Stimulated activated CD4-positive, alpha-beta T cell treated with anti-CD3 and anti-CD28 coated beads, Interleukin-1b, Interleukin-23, amount 100 ng/mL, for 1 hour (primary cell): ENCODE measurements at places on chromosomes 12 and 14.

DNA sequence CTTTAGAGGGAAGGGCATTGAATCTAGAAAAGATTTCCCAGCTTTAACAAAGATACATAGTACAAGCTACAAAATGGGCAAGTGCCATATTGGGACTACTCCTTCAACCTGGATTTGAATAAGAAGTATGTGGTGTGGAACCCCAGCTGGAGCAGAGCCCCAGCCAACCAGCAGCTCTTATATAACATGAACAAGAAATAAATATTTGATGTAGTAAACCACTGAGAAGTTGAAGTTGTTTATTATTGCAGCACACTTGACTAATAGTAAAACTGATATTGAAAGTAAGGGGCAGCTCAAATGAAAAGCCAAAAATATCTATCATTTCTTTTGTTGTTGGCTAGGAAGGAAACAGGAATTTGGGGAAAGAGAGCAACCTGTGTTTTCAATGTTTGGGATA, 701.8 kb downstream of the TMTC2 start:
- DNase-seq = no peak

- peak; percentile 13 for DNase-seq
Observed at GRCh38 chr14:22653012-22653621, 9.0 kb upstream of the OR6J1 start.

- no peak for DNase-seq
Observed at GRCh38 chr14:89352976-89353765, 63.9 kb downstream of the FOXN3 start.

- no peak for DNase-seq
Observed at GRCh38 chr12:62834406-62834805, 100.5 kb downstream of the PPM1H start.

- DNase-seq = no peak
Observed at GRCh38 chr12:106724934-106725333, 49.5 kb upstream of the RIC8B start.

- DNase-seq = no peak
Observed at GRCh38 chr14:96734076-96734622, 63.0 kb upstream of the VRK1 start.

- DNase-seq = no peak
Observed at GRCh38 chr12:96153131-96153725, 40.9 kb upstream of the ELK3 start.

- no peak for DNase-seq
Observed at GRCh38 chr12:29710104-29710503, 73.6 kb downstream of the TMTC1 start.

DNA sequence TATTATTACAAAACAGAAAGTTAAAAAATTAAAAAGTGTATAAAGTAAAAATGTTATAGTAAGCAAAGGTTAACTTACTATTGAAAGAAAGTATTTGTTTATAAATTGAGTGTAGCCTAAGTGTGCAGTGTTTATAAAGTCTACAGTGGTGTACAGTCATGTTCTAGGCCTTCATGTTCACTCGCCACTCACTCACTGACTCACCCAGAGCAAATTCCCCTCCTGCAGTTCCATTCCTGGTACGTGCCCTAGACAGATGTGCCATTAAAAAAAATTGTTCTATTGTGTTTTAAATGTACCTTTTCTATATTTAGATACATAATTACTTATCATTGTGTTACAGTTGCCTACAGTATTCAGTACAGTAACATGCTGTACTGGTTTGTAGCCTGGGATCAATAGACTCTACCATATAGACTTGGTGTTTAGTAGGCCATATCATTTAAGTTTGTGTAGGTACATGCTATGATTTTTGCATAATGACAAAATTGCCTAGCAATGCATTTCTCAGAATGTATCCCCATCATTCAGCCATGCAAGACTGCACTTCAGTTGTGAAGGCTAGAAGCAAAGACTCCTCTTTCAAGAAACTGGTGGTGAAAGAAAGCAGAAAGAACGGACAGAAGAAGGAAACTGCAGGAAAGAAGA, 100.6 kb downstream of the DACT1 start:
- no peak for DNase-seq

DNA sequence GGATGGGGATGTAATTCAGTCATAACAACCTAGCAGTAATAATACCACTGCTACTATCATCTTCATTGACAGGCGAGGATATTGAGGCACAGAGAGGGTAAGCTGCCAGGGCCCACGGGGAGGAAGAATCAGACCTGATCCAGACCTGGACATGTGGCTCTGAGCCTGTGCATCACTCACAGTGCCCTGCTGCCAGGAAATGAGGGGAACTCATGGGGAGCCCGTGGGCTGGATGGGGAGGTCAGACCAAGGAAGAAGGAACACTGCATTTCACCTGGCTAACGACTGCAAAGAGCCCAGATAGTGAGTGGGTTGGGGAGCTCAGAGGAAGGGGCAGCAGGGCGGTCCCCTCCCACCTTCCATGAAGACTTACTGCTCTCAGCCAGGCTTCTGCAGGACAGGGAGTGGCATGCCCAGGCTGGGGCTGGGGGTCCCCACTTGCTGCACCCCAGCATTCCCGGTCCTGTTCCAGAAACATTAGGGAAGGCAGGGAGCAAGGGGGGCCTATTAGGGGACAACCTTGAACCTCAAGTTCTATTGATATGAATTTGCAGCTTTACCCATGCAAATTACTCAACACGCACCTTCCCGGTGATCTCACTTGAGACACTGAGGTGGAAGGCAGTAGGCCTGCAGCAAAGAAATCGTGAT, 37.7 kb downstream of the CALM1 start:
- DNase-seq = no peak

GRCh38 chr12:94498073-94498472, 38.4 kb upstream of the CEP83 start:
- DNase-seq = no peak

- no peak for DNase-seq
Observed at GRCh38 chr12:71439362-71439612, 311 bp upstream of the LGR5 start.

GRCh38 chr14:22842211-22843122, 6.1 kb downstream of the MMP14 start:
- DNase-seq = no peak

GRCh38 chr12:83016218-83016835, 329.6 kb downstream of the TMTC2 start:
- DNase-seq = no peak

DNA sequence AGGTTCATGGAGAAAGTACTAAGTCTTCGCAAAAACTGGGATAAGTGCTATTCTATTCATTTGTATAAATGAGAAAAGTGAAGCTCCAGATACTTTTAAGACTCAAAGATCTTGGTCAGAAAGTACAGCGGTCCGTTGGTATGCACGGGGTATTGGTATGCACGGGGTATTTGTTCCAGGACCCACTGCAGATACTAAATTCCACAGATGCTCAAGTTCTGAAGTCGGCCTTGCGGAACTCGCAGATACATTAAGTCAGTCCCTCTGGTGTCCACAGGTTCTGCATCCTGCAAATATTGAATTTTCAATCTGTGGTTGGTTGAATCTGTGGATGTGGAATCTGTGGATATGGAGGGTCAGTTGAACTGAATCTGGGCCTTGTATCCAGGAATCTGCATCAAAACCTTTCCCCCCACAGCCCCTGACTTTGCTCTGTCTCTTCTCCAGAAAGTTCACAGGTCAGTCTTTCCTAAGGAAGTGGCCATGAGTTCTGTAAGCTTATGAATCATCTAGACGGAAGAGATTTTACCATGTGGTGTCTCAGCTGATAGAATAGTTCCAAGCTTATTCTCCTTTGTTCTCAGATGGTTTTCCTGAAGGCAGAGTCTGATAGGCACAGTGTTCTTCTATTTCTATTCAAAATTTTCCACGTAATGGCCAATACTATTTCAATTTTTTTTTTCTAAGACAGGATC, 274.7 kb downstream of the NEDD1 start:
- no peak for DNase-seq

GRCh38 chr14:79467835-79468234, 743.5 kb downstream of the DIO2 start:
- DNase-seq = no peak

GRCh38 chr12:82942521-82942920, 255.8 kb downstream of the TMTC2 start:
- no peak for DNase-seq

- DNase-seq = no peak
Observed at GRCh38 chr12:19751078-19751477, 311.8 kb downstream of the AEBP2 start.

- DNase-seq = no peak
Observed at GRCh38 chr12:15584366-15585041, 204.7 kb downstream of the EPS8 start.

- DNase-seq = no peak
Observed at GRCh38 chr12:68855771-68856170, 47.8 kb downstream of the MDM2 start.

GRCh38 chr14:45766247-45766646, 513.2 kb upstream of the MIS18BP1 start:
- DNase-seq = no peak

- DNase-seq = no peak
Observed at GRCh38 chr14:61478971-61479473, 157.6 kb downstream of the PRKCH start.

DNA sequence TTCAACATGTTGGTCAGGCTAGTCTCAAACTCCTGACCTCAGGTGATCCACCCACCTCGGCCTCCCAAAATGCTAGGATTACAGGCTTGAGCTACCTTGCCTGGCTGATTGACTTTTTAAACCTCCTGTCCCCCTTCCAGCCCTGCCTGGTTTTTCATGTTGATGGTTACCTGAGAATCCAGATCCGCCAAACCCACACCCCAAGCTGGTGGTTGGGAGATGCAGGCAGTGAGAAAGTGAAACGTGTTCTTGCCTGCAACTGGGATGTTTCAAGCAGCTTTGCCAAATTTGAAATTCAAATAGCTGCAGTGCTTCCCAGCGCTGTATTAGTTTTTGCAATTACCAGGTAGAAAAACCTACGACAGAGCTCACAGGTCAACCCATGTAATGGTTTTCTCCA, 238.3 kb upstream of the PWP1 start:
- no peak for DNase-seq

- no peak for DNase-seq
Observed at GRCh38 chr14:99716091-99716849, 32.2 kb downstream of the CYP46A1 start.

- no peak for DNase-seq
Observed at GRCh38 chr14:33081259-33081658, 142.6 kb downstream of the NPAS3 start.

- DNase-seq = no peak
Observed at GRCh38 chr12:12467688-12468261, 94.9 kb downstream of the DUSP16 start.

DNA sequence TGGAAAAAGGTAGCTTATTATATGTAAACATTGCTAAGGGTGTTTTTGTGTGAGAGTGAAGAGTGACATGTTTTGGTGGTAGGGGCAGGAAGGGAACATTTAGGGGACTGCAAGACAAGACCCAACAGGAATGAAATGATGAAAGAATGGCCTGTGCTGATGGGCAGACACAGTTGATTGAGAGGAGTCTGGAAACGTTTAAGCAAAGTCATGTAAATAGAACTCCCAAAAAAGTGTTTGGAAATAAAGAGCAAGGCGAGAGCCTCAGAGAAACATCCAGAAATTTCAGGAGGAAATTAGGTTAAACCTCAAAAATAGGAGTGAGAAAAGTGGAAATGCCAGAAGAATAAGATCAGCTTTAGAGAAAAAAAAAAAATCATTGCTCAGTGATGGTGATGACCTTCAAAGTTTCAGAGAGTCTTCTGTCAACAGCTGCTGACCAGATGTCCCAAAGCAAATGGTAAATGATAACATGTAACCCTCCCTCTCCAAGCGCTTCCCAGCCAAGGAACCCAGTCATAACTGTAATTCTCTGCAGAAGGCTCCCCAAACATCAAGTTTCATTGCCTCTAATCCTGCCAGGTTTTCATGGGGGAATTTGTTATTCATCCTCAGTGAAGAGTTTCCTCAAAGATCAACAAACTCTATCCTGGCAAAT, 223.2 kb upstream of the FAR2 start:
- no peak for DNase-seq

GRCh38 chr14:67522270-67522669, 10.8 kb upstream of the PLEKHH1 start:
- no peak for DNase-seq

- DNase-seq = no peak
Observed at GRCh38 chr12:88063375-88063774, 34.2 kb upstream of the C12orf50 start.

GRCh38 chr12:82524641-82525040, 162.1 kb upstream of the TMTC2 start:
- DNase-seq = no peak

GRCh38 chr12:111181143-111181726, 187.7 kb downstream of the PHETA1 start:
- DNase-seq = no peak

- DNase-seq = no peak
Observed at GRCh38 chr14:73879027-73879426, 7.6 kb upstream of the ZNF410 start.

- DNase-seq = no peak
Observed at GRCh38 chr12:68727776-68728175, 18.2 kb upstream of the SLC35E3 start.

GRCh38 chr12:7872566-7873319, at the start of gene SLC2A14:
SLC2A14 (minus strand) TSS chr12:7872915; CDS start chr12:7869880, 3,035 bp downstream.
- DNase-seq = no peak

GRCh38 chr12:12436831-12437345, 80.0 kb downstream of the BORCS5 start:
- no peak for DNase-seq

GRCh38 chr14:73943083-73943482, 6.8 kb downstream of the FAM161B start:
- DNase-seq = no peak

DNA sequence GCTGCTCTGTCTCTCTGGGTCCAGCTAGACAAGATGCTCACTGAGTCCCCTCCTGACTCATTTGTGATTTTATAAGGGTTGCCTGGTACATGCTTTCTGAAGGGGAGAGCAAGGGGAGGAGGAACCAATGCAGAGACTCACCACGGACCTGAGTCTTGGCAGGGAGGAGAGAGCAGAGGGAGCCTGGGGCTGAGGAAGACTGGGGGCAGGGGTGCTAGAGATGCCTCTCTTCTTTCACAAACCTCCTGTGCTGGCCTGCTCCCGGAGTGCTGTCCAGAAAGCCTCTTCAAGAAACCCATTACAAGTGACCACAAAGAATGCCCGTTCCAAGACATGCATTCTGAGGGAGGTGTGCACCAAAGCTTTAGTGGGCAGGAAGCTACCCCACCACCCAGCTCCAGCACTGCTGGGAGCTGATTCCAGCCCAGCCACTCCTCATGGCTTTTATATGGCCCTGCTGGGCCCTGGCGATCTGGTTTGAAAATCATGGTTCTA, 33.1 kb upstream of the DICER1 start:
- no peak for DNase-seq

DNA sequence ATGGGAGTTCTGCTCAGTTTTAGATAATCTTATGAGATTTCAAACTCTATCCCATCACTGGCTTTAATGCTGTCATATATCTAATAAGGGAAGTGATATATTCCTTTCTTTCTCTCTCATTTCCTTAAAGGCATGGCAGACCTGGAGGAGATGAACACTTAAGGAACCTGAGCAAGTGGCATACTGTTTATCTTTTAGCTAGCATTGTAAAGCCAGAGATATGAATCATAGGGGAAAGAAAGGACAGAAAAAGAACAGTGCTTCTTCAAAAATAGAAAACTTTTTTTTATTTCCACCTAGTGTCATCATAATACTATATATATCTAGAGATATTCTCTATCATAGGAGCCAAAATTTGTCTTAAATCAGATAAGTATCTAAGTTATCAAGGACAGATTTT, 68.3 kb upstream of the PSMA6 start:
- no peak for DNase-seq

GRCh38 chr12:116665666-116666304, 72.1 kb downstream of the SPRING1 start:
- DNase-seq = no peak
